ENCODE measurements at places on chromosomes 12 and 14. TPM values are rescaled to one million over a fixed set of nuclear protein-coding genes. Genes with fewer than 3 reads are reported as not detected.
A peak's percentile ranks its signal among the peaks of the same experiment; 100 is the strongest.

GRCh38 chr12:47078086-47078395, 1.4 kb upstream of the PCED1B start:
- DNase-seq = no peak

DNA sequence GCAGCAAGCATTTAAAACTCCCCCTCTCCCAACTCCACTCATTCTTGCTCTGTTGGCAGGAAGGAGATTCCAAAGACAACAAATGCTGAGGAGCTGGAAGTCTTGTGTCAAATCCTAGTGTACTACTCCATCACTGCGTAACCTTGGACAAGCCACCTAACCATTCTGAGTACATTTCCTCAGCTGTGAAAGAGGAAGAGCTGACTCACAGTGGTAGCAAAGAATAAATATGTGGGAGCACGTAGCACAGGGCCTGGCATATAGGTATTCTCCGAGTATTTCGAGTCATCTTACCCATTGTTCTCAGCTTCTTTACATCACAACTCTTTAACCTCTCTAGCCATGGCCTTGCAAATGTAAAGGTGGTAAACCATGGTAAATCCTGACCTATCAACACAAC, 28.7 kb downstream of the EGLN3 start:
- DNase-seq = no peak

GRCh38 chr12:5348057-5348456, 83.9 kb upstream of the NTF3 start:
- DNase-seq = no peak

DNA sequence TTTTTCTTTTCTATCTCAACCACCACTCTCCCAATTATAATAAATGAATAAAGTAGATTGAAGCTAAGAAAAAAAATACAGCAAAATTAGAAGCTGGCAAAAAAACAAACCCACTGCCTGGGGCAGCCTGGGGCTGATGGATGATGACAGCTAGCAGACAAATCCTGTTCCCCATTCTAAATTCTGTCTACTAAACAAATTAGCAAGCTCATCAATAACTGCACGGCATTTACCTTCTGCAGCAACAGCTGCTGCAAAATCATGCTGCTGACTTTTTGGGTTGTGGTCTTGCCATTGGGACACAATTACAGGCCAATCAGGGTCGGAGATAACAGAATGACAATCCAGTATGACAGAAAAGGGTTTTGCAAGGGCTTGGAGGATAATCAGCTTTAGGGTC, 443.6 kb upstream of the SOX5 start:
- DNase-seq = no peak

- no peak for DNase-seq
Measured at GRCh38 chr12:15356951-15357364, 34.6 kb downstream of the PTPRO start.

GRCh38 chr12:31323391-31324115, 2.4 kb downstream of the SINHCAF start:
- peak; percentile 66 for DNase-seq

GRCh38 chr14:79543967-79544697, 667.2 kb downstream of the DIO2 start:
- peak; percentile 15 for DNase-seq

- no peak for DNase-seq
Measured at GRCh38 chr12:90593596-90594295, 361.2 kb downstream of the CCER1 start.

GRCh38 chr14:95260537-95261361, 59.0 kb downstream of the CLMN start:
- no peak for DNase-seq

- no peak for DNase-seq
Measured at GRCh38 chr12:84660139-84660538, 252.5 kb downstream of the SLC6A15 start.

- DNase-seq = no peak
Measured at GRCh38 chr12:131163189-131163738, 209.6 kb downstream of the ADGRD1 start.

GRCh38 chr12:66823857-66824570, 145.1 kb upstream of the GRIP1 start:
- no peak for DNase-seq

GRCh38 chr12:52896190-52897100, 8.4 kb downstream of the KRT8 start:
- DNase-seq = no peak

DNA sequence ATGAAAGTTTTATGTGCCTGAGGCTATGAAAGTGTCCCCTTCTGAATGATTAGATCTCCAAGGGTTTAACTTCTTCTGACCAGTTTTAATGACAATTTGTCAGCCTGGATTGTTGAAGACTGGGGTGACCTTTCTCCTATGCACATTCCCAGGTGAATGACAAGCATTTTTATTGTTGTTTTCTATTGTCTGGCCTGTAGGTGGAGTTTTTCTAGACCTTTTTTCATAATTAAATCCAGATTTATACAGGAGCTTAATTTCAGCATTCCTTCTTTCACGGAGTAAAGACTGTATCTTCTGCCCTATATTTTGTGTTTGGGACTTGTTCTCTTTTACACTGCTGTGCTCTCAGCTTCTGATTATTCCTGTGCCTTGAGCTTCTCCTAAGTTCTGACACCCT, 125.0 kb upstream of the FAR2 start:
- DNase-seq = no peak

- DNase-seq = no peak
Measured at GRCh38 chr14:97900196-97900854, 1103.1 kb downstream of the VRK1 start.

DNA sequence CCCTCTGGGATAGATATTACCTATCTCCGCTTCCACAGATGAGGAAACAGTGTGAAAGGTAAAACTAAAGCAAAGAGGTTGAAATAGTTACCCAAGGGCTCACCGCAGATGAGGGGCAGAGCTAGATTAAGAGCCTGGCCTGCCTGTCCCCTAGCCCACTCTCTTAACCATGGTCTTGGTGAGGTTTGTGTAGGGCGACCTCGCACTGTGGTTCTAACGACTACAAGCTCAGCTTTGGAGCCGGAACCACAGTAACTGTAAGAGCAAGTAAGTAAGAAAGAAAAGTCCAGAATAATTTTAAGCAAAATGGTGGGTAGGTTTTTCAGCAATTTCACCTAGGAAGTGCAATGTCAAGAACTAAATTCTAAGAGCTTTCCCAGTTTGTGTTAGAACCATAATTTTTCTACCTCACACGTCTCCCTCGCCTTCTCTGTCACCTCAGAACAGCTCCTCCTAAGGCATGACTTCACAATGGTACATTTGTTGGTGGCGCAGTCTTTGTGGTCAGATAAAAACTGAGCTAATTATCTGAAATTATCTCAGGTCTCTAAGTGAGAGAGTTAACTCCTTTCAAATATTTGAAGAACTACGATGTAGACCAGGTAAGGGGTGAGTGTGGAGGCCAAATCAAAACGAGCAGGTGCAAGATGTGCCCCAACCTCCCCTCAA, 64.8 kb downstream of the DAD1 start:
- no peak for DNase-seq

DNA sequence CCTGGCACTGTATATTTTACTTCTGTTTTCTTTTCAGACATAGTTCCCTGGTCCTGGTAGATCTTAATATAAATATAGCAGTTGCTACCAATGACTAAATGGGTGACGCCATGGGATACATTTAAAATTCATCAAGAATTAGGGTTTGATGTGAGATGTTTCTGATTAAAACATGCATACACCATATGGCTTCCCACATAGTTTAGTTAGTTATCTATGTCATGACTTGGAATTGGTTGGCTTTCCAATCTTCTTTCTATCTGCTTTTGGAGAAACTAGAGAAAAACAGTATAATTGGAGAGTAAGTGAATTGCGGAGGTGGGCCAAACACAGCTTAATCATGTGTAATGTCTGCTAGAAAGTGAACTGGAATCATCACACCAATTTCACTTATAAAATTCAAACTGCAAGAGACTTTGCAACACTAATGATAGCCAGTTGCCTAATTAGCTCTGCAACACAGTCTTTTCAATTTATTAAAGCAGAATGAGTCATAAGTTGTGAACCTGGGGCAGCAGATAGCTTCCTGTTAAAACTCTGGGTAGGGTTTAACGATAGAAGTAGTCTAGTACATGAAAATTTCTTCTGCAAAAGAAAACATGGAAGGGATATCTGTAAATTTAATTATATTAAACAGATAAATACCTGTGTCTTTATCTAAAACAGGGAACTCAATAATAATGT, 295.2 kb downstream of the SLC16A7 start:
- no peak for DNase-seq

- DNase-seq = no peak
Measured at GRCh38 chr12:10715491-10715890, 7.6 kb downstream of the YBX3 start.

DNA sequence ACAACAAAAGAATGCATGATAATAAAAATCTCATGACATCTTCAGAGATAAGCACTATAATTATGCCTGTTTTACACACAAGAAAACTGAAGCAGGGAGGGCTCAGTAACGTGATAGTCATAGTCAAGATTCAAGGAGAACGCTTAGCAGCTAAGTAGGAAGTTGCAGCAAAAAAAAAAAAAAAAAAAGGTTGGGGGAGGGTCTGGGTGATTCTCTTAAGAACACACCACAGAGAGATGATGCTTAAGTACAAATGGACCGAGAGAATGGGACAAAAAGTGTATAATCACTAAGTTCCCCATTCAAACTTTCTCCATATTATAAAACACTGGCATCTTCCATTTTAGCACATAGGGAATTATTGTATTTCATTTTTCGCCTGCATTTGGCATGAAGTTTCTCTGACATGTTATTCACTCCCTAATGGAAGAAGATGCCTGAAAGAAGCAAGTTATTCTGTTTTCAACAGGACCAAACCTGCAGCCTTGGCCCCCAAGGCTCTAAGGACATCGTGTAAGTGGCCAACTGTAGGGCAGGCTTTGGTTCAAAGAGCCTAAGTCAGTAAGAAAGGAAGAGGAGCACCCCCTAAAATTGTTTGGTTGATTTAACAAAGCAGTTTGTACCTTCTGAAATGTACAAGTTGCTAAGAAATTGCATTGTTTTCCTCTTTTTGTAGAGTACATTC, 142.9 kb upstream of the TMPO start:
- DNase-seq = no peak

- no peak for DNase-seq
Measured at GRCh38 chr12:111117017-111117416, 196.6 kb upstream of the MYL2 start.

GRCh38 chr14:99884834-99885648, 91.8 kb downstream of the EML1 start:
- peak; percentile 46 for DNase-seq

DNA sequence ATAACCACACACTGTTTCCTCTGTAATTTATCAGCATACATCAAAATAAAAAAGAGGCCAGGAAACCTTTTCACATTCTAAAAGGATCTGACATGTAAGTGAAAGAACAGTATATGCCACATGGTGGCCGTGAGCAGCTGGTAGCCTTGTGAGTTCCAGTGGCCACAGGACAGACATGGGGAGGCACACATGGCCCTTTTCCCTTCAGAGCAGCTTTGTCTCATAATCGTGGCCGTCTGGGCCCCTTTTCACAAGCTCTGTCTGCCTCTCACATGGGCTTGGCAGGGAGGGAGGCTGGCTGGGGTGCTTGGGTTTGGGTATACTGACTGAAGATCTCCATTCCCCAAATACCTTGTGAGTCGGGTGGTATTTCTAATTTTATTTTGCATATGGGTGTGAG, 1.5 kb upstream of the ZDHHC22 start:
- DNase-seq = no peak

DNA sequence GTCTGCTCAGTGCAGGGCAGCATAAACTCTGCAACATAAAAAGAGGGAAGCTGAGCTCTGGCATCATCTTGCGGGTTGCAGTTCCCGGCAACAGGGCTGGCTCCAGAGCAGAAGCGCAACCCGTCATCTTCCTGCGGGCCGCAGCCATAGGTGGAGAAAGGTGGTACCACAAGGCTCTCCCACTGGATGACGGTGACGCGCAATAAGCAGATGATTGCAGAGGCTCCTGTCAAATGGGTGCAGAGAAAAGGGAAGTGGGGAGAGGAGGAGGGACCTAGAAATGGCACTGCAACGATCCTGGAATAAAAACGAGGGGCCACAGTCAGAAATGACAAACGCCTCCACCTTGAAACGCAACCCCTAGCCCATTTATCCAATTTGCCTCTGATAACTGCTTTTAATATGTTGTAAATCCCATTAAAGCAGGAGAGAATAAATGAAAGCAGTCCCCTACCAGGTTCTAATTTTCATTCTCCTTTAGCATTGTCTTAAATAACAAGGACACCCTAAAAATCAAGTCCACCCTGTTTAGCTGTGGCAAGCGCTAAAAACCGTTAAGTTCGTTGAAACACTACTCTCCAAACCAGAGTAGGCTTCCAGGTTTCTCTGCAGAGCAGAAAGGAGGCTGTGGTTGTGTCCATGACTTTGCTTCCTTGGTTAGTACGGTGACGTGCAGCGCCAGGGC, 30.9 kb upstream of the TUBA1C start:
- DNase-seq = peak; percentile 73

DNA sequence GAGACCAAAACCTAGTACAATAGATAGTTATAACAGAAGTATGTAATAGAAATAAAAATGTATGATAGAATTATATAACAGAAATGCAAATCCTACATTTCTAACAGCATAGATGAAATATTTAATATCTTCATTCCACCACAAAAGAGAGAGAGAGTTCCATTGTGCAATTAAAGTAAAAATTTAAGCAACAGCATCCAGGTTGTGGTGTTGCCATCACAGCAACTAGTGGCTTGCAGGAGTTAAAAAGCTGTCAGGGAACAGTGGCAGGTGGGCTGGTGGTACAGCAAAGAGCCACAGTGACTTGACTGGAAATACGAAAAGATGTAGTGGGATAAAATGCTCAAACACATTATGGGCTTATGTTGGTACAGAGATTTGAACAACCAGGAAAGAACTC, 57.1 kb upstream of the MDM1 start:
- no peak for DNase-seq

Gene C12orf60
- 20.6 TPM for polyA plus RNA-seq

Gene IL22
- polyA plus RNA-seq = not detected

Gene PDZRN4
- 7.7 TPM for polyA plus RNA-seq

Gene SYCP3
- polyA plus RNA-seq = 127 TPM

Gene LRCOL1
- polyA plus RNA-seq = 1.6 TPM

Gene KRT6A
- polyA plus RNA-seq = 1.5 TPM

Gene MYF6
- polyA plus RNA-seq = 2.1 TPM

Gene RFX4
- polyA plus RNA-seq = 217 TPM

Gene FGF6
- polyA plus RNA-seq = not detected

Gene SLCO1B1
- not detected for polyA plus RNA-seq
